ENCODE measurements at places on chromosomes 16 and 17.
A peak's percentile ranks its signal among the peaks of the same experiment; 100 is the strongest.

DNA sequence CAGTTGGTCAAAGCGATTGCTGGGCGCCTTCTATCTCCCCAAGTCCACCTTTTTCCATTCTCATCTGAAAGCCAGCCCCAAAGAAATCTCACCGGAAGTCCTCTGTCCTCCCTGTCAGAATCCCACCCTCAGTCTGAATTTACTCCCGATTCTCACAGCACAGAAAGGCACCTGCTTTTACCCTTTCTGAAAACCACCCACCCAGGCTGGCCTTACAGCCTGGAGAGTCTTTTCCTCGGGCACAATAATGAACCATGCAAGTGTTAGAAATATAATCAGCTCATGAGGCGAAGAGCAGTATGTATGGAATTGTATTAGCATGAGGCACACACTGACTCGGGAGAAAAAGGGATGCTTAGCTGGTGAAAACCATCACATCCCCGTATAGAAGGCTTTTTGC lies 1.2 kb upstream of the ZFHX3 start:
- no peak for DNase-seq

DNA sequence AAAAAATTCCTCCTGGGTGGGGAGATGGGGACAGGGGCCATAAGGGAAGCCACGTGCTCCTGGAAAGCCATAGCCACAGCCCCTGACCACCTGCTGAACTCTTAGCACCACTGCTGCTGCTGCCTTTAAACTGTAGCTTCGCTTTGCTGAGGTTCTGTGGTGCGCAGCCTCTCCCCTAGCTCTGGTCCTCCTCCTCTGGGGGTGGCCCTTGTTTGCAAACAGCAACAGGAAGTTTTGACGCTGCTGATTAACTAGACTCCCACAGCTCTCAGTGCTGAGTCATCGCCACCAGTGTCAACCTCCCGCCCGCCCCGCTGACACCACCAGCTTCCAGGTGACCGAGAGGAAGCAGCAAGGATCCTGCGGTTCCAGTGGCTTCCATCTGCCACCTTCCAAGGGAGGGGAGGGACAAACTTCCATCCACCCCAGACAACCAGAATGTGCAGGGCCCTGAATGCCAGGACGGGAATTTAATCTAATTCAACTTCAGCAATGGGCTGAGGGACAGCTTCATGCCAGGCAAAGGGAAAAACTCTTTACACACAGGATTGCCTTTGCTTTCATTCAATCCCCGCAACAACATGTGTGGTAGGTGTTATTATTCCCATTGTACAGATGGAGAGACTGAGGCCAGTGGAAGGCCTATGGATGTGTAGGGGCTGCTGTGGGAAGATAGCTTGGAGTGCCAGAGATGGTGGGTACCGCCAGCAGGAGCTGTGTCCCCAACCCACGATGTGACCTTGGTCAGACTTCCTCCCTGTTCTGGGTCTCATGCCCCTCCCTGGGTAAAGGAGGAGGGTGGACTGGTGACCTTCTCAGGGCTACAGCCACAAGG lies 8.1 kb upstream of the KIFC3 start:
- peak; percentile 88 for DNase-seq

DNA sequence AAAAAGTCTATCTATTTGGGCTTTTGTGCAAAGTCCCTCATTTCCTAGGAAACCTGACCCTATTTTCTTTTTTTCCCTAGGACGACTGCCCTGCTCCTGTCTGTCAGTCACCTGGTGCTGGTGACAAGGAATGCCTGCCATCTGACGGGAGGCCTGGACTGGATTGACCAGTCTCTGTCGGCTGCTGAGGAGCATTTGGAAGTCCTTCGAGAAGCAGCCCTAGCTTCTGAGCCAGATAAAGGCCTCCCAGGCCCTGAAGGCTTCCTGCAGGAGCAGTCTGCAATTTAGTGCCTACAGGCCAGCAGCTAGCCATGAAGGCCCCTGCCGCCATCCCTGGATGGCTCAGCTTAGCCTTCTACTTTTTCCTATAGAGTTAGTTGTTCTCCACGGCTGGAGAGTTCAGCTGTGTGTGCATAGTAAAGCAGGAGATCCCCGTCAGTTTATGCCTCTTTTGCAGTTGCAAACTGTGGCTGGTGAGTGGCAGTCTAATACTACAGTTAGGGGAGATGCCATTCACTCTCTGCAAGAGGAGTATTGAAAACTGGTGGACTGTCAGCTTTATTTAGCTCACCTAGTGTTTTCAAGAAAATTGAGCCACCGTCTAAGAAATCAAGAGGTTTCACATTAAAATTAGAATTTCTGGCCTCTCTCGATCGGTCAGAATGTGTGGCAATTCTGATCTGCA lies 12.9 kb downstream of the TMEM98 start:
- DNase-seq = no peak

GRCh38 chr16:74201576-74201975 lies 95.0 kb upstream of the PSMD7 start:
- no peak for DNase-seq

GRCh38 chr17:28738680-28739384 lies 5.0 kb upstream of the TRAF4 start:
- DNase-seq = no peak

DNA sequence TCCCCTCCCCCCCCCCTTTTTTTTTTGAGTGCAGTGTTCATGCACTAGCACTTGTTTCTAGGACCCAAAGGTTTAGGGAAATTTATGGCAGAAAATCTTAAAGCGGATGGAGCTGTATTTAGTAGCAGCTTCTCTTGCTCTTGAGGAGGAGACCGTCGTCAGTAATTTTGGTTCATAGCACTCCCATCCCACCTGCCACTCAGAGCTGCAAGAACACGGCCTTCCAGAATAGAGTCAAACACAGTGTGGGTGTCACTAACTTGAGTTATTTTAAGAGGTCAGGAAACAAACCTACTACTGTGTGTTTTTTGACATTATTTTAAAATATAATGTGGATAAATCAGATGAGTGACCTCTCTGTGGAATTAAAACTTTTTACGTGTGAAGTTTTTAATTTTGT lies 37.3 kb downstream of the SEC14L1 start:
- DNase-seq = no peak

- DNase-seq = no peak
These were observed 5.5 kb downstream of the TAC4 start for GRCh38 chr17:49842371-49842770.

- DNase-seq = no peak
These were observed 253.3 kb downstream of the STX8 start for GRCh38 chr17:9322326-9322725.

- peak; percentile 75 for DNase-seq
These were observed 3.4 kb upstream of the ZNF385C start for GRCh38 chr17:42101513-42102292.

GRCh38 chr16:1887711-1888354 lies 15.9 kb upstream of the MEIOB start:
- DNase-seq = no peak

DNA sequence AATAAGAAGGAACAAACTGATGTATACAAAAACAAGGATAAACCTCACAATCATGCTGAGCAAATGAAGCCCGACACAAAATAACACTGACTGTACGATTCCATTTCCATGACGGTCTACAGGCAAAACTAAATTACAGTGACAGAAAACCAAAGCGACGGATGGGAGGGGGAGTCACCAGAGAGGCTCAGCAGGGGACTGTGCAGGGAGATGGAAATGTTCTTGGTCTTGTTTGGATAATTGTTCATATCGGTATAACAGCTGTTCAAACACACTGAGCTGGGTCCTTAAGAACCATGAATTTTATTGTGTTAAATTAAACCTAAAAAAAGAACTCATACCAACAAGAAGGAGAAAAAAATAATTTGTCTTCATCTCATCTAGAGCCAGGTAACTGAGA lies 97.8 kb downstream of the NXN start:
- no peak for DNase-seq

DNA sequence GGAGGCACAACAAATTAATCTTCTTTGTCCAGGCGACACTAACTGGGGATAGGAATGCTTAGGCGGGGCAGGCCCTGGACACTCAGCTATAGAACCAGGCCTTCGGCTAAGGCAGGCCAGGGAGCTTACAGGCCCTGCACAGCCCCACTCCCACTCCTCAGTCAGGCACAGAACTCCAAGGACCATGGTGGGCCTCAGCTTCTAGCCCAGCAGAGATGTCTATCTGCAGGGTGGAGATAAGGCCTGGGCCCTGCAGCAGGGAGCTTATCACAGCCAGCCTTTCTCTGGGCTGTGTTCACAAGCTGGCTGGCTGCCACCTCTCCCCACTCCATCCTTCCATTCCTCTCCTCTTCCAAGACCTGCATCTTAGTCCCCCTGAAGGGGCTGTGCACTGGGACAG lies 68.1 kb downstream of the TMEM132E start:
- no peak for DNase-seq

GRCh38 chr16:16956376-16956775 lies 514.4 kb downstream of the XYLT1 start:
- DNase-seq = no peak

DNA sequence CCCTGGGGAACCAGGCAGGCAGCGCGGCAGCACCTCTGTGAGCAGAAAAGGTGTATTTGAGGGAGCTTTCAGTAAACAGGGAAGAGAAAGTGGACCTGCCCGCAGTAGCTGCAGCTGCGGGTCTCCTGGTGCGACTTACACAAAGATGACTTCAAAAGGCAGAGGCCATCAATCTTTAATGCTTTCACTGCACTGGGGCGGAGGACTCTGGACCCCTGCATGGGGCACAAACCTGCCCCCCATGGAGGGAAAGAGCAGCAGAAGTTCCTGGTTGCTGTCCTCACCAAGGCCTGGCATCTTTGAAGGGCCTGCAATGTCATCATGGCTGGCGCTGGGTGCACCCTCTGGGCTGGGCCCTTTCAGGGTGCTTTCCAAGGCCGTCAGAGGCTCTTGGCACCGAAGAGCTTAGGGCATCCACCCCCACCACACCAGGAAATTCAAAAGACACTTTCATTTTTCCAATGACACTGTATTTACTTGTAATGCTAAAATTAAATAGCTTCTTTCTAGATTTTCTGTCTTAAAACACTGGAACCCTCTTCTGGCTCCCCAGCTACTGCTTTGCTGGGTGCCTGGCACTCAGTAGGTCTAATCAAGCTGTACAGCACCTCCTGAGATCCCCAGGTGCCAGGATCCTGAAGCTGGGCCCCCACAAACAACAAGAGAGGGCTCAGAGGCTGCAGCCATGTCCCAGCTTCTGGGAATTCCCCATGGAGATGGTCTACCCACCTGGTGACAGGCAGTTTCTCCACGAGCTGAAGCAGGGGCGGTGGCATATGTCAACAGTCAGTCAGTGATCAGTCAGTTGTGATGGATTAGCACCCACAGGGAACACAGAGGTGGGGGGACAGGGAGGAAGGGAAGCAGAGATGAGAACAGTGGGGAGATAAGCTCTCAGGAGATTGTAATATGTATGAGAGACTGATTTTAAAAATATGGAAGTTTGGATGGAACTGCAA lies 2.1 kb upstream of the CACNG1 start:
- DNase-seq = no peak

- no peak for DNase-seq
These were observed 87.4 kb downstream of the RAP1GAP2 start for GRCh38 chr17:2883544-2884213.

DNA sequence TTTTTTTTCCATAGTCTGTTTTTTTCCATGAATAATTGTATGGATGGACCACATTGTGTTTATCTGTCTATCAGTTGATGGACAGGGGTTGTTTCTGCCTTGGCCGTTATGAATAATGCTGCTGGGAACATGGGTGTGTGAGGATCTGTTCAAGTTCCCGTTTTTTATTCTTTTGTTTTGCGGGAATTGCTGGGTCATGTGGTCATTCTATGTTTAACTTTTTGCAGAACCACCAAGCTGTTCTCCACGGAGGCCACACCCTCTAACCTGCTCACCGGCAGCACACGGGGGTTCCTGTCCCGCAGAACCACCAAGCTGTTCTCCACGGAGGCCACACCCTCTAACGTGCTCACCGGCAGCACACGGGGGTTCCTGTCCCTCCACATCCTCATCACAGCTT lies 5.9 kb upstream of the MSLN start:
- DNase-seq = no peak

- DNase-seq = no peak
These were observed 33.9 kb downstream of the BAHCC1 start for GRCh38 chr17:81428948-81429774.

DNA sequence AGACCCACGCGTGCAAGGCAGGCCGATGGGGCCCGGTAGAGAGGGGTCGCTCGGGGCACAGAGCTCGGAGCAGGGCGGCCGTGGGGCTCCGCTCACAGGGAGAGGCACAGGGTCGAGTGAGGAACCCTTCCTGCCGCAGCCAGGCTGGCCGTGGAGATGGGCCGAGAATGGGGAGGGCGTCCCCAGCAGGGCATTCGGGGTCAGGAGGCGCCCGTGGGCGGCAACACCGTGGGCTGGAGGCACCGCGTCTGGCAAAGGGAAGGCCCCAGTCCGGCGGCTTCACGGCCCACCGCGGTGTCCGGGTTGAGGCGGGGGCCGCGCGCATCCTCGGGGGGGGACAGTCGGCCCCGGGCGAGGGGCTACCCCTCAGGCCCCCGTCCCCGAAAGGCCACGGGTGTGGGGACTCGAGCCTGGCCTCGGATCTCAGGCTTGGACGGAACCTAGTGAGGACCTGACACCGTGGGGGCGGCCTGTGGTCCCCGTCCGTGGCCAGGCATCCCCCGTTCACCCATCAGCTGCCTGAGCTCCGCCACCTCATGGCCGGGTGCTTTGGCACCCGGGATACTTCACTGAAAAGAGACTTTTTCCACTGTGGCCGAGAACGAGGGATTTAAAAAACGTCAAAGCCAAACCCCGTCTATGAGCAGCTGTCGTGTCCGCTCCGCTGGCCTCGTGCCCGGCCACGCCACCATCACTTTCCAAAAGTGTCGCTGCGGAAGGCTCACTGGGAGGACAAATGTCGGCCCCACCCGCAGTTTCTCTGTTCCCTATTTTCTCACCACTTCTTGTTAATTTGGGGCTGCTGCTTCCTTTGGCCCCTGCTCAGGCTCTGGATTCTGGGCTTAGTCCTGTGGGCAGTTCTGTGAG lies 73.6 kb downstream of the METRNL start:
- no peak for DNase-seq

DNA sequence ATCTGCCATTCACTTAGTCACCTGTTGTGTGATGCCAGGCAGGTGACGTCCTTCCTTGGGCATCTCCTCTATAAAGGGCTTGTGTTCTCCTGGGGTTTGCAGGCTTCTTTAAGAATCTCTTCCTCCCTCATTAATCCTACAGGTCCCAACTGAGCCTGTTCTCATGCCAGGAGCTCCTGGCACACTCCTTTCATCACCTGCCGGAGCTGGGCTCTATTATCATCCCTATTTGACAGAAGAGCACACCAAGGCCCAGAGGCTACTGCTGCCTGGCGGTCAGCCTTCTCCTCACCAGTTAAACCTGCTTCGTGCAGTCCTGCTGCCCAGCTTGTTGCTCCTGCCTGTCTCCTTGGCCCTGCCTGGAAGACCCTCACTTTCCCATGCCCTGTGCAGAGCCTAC lies 51.2 kb downstream of the RAI1 start:
- DNase-seq = no peak

DNA sequence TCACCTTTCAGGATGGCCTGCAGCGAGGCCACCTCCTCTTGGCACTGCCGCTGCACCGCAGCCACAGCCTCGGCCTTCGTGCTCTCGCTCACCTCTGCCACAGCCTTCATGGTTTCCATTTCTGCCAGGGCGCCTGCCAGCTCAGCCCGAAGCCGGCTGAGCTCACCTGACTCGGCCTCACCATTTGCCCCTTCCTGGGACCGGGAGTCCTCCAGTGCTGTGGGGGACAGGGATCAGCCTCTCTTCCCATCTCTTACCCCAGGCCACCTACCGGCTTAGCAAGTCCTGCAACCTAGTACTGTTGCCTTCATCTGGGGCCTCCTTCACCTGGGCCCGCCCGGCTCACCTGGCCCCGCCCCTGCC lies 658 bp downstream of the RABEP2 start:
- DNase-seq = no peak

GRCh38 chr16:69340095-69340644 lies 598 bp downstream of the NIP7 start:
- no peak for DNase-seq

GRCh38 chr17:27585792-27586191 lies 45.2 kb upstream of the LGALS9 start:
- no peak for DNase-seq
